Fibroblast of the aortic adventitia (primary cell): ENCODE measurements at places on chromosomes 7 and 10. TPM values are rescaled to one million over a fixed set of nuclear protein-coding genes. Genes with fewer than 3 reads are reported as not detected.

GRCh38 chr10:71547876-71548846 lies 151.4 kb downstream of the CDH23 start:
- DNase-seq, result peak; percentile 63

DNA sequence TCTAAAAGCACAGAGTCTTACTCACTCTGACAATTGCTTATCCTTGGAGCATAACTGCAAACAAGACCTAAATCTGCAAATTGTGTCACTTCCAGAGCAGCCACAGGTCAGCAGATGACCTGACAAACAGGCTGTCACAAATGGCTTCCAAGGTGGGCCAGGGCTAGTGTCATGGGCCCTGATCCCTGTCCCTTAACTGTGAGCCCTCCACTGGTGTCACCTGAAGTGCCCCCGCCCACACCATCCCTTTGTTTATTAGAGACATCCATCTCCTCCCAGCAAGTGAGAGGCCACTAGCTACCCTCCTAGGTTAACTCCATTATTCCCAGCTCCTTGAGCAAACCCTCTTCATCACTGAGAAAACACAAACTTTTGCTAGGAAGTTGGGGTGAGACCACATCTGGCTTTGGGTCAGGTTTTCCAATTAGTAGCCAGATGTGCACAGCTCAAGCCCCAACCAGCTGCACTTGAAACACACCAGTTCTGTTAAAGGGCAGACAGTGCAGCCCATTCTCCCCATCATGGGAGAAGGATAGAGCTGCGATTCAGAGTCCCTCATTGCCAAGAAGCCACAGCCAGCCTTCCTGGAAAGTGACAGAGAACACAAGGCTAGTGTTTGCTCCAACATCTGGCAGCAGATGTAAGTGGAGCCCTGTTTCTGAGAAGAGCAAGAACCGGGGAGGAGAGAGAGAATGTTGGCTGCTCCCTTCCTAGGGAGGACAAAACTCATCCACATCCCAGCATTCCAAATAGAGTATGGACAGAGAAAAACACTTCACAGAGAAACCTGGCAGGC lies 75.7 kb upstream of the NANOS1 start:
- DNase-seq, result no peak

GRCh38 chr10:94213980-94214379 lies 148.8 kb downstream of the NOC3L start:
- DNase-seq, result no peak

DNA sequence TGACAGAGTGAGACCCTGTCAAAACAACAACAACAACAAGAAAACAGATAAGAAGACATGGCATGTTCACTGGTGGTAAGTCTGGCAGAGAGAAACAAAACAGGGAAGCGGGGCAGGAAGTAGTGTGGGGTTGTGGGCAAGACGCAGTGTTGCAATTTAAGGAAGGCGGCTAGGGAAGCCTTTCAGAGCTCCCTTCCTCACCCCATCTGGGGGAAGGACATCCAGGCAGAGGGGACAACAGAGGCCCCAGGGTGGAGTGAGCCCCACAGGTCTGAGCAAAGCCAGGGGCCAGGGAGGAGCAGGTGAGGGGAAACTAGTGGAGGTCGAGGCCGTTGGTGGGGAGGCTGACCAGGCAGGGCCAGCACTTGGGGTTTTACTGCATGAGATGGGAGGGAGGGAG lies 16.8 kb downstream of the LAT2 start:
- no peak for DNase-seq

- DNase-seq, result no peak
Measured at GRCh38 chr7:27182861-27183681, 2.0 kb downstream of the HOXA11 start.

DNA sequence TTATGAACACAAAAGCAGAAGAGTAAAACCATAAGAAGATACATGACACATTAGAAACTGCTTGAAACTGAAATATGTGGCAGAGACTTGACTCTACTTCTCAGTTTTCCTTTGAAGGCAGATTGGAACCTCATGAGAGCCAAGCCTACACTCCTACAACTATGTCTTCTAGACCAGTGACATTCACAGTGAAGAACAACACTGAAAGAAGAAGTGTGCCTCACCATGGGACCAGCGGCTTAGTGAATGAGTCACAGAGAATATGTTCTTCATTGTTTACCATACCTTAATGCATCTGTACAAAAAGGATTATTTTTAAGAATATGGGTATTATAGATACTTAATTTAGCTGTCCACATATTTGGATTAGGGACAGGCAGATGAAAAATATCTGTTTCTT lies 248.3 kb downstream of the CDC14C start:
- DNase-seq, result no peak

- DNase-seq, result no peak
Measured at GRCh38 chr10:49029666-49030065, 85.7 kb downstream of the VSTM4 start.

DNA sequence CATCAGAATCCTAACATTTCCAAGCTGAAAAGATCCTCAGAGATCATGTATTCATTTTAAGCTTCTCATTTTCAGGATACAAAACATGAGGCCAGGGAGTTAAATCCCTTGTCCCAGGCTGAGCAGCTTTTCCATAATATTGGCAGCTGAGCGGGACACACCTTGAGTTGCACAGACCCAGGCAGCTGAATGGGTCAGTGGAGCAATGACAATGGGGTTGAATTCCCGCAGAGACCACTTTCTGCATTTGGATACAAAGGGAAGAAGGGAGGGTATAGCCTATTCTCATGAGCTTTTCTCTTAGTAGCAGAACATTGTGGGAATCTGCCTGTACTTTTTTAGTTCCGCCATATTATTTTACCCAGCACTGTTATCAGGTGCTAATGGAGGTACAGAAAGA lies 49.5 kb downstream of the PRR15 start:
- no peak for DNase-seq

Gene HKDC1
- total RNA-seq, result 0.09 and 0.16 TPM in 2 replicates

DNA sequence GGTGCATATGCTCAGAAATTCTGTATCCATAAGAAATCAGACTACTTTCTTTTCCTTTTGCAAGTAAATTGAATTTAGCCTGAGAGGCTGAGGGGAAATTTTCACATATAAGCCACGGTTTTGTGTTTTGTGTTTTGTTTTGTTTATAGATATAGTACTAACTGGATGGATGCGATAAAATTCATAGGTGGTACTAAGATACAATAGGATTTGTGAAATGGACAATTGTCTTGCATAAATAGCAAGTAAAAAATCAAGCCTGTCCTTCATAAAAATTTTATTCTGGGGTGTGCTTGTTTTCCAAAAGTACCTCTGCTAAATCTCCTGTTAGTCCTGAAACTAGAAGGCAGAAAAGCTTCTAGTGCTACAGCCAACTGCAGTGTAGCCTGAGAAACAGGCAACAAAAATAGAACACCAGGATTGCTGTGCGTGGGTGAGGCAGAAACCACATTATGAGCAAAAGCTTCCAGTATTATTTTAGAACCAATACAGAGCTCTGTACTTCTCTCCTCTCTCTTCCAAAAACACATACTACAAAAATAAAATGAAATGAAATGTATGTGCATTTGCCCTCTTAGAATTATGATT lies 634 bp upstream of the HDAC9 start:
- DNase-seq, result peak; percentile 61

DNA sequence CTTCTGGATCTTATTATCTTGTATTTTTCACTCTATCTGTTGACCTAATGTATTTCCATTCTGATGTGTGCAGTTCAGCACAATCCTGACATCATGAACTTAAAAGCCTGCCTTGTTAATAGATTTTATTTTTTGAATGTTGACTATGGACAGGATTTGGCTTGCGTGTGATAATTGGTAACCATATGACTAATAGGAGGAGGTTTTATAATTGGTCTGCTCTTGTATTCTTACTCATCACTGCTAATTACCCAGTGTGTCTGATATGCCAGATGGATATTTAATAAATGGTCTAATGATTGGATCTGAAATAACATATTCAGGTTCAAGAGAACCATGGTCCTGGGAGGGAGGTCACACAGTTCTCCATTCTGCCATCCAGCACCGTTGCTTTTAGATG lies 45.9 kb downstream of the MTURN start:
- DNase-seq, result no peak

- no peak for DNase-seq
Measured at GRCh38 chr10:69726850-69727249, 74.9 kb upstream of the COL13A1 start.

DNA sequence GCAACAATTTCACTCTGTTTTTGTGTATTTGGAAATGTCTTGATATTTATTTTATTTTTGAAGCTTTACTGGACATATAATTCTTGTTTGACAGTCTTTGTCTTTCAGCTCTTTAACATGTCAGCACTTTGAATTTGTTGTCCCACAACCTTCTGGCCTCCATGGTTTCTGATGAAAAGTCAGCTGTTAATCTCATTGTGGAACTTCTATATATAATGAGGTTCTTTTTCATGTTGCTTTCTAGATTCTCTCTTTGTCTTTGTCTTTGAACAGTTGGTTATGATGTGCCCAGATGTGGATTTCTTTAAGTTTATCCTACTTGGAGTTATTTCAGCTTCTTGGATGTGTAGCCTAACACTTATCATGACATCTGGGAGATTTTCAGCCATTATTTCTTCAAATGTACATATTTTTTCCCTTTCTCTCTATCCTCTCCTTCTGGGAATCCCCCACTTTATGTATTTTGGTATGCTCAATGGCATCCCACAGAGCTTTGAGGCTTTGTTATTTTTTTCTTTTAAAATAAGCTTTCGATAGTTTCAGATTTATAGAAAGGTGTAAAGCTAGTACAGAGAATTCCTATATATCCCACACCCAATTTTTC lies 9.5 kb upstream of the LMTK2 start:
- DNase-seq, result no peak

GRCh38 chr7:127838816-127839415 lies 186.9 kb downstream of the SND1 start:
- DNase-seq, result peak; percentile 62

Gene NEUROD6
- total RNA-seq, result not detected in 2 replicates

- DNase-seq, result no peak
Measured at GRCh38 chr7:70044064-70044463, 445.8 kb downstream of the AUTS2 start.

DNA sequence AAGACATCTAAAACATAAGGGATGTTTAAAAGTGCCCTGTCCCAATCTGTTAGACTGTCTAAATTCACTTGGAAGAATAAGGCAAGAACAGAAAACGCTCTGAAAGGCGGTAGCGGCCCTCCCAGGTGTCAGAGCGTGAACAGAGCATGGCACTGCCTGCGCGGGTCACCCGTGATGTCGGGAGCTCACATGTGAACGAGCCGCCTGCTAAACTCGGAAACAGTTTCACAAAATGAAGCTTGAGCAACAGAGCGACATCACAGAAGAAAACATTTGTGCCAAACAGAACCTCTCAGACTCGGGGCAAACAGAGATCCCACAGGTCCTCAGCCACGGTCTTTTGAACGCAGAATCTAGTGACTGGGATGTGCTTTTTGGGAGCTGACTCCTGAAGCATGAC lies 12.8 kb downstream of the BRI3 start:
- DNase-seq, result no peak

GRCh38 chr7:28999427-28999826 lies 41.3 kb upstream of the TRIL start:
- DNase-seq, result no peak

DNA sequence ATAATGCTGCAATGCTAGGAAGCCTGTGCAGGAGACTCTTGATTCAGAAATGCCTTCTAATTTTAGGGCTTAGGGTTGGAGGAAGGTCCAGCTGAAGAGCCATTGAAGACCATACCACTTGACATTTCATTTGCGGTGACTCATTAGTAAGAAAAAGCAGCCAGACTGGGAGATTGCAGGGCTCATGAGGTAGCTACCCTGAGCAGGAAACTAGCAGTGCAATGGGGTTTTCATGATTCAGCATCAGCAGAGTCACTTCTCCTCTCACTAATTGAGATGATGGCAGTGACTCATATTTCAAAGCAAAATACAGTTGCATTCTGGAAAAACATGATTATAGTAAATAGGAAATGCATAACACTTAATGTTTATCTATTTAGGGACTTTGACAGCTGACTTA lies 434.1 kb downstream of the DNAJB9 start:
- DNase-seq, result no peak

Gene ATG9B
- total RNA-seq, result under 0.01 and 0.98 TPM in 2 replicates

Gene TMEM243
- total RNA-seq, result 47.8 and 57.7 TPM in 2 replicates

Gene EVX1
- total RNA-seq, result not detected in 2 replicates

Gene OR6B1
- not detected in 2 replicates for total RNA-seq

DNA sequence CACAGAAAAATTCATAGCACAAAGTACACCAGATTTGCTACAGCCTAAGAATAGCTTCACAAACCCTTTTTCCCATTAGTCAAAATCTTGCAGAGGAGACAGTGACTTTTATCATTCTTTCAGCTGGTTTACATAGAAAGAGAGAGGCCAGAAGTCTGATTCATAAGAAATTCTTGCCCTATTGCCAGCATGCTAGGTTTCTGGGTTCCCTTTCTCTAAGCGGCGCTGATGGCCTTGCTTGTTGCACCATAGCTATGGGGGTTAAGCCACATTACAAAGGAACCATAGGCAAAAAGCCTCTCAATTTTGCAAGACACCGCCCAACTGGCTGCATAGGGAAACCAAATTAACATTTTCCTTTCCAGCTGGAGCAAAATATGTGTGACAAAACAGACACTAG lies 87.4 kb downstream of the ZNF467 start:
- DNase-seq, result peak; percentile 92

GRCh38 chr7:139924461-139924860 lies 95.4 kb downstream of the TBXAS1 start:
- no peak for DNase-seq

GRCh38 chr7:138338361-138338760 lies 121.7 kb upstream of the TRIM24 start:
- DNase-seq, result peak; percentile 25

DNA sequence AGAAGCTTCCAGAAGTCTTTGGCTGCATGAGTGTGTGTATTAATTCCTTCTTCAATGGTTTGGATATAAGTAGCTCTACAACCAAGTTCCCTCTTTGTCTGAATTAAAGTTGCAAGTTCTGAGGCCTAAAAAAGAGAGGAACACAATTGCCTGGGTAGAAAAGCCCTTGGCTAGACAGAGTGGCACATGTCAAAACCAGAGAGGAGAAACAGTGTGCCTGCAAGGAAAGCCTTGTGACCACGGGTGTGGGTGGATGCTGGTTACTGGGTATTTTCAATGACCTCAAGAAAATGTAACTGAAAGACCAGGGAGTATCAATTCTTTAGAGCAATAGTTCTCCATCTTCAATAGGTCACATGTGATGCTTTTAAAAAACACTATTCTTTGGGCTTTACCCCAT lies 148.3 kb downstream of the SVIL start:
- DNase-seq, result no peak
